ENCODE measurements at places on chromosomes 6 and 20. TPM values are rescaled to one million over a fixed set of nuclear protein-coding genes. Genes with fewer than 3 reads are reported as not detected.

SIRPD gene
- not detected for total RNA-seq

TRIM40 gene
- not detected for total RNA-seq

PNPLA1 gene
- total RNA-seq: not detected

TAGAP gene
- 0.07 TPM for total RNA-seq

METTL24 gene
- not detected for total RNA-seq

SIRPB1 gene
- 1.1 TPM for total RNA-seq

HCRTR2 gene
- not detected for total RNA-seq

CGA gene
- not detected for total RNA-seq

DNAH8 gene
- total RNA-seq: under 0.01 TPM

PAK5 gene
- not detected for total RNA-seq

CLDN20 gene
- total RNA-seq: not detected

EYA4 gene
- total RNA-seq: not detected

HLA-DQB1 gene
- 1.7 TPM for total RNA-seq

SLC22A2 gene
- not detected for total RNA-seq

BMP7 gene
- not detected for total RNA-seq

CFAP61 gene
- not detected for total RNA-seq

GPX5 gene
- not detected for total RNA-seq

HRH3 gene
- total RNA-seq: not detected

FRK gene
- 2.5 TPM for total RNA-seq

REM1 gene
- not detected for total RNA-seq

HMGCLL1 gene
- total RNA-seq: not detected

FAM162B gene
- not detected for total RNA-seq

PEX7 gene
- total RNA-seq: 7.5 TPM

RCAN2 gene
- not detected for total RNA-seq

SNRPB gene
- total RNA-seq: 357 TPM

HLA-DPB1 gene
- total RNA-seq: 2.7 TPM

KHDC1L gene
- total RNA-seq: 0.21 TPM

LY6G6C gene
- total RNA-seq: not detected

TFAP2D gene
- not detected for total RNA-seq

MROH8 gene
- 0.35 TPM for total RNA-seq

GRIK2 gene
- total RNA-seq: not detected

GDAP1L1 gene
- not detected for total RNA-seq

DLK2 gene
- 28.4 TPM for total RNA-seq

IRF4 gene
- total RNA-seq: not detected

OTOR gene
- total RNA-seq: not detected

ZNF334 gene
- 3.7 TPM for total RNA-seq

TTBK1 gene
- total RNA-seq: 0.03 TPM

CHD6 gene
- total RNA-seq: 13.3 TPM

MAS1 gene
- not detected for total RNA-seq

TCFL5 gene
- 15.8 TPM for total RNA-seq

ZFP57 gene
- total RNA-seq: 20.1 TPM

MYB gene
- total RNA-seq: 0.42 TPM

RIOK1 gene
- 23.5 TPM for total RNA-seq
